ENCODE measurements at places on chromosomes 6 and 20. TPM values are rescaled to one million over a fixed set of nuclear protein-coding genes. Genes with fewer than 3 reads are reported as not detected.

DNA sequence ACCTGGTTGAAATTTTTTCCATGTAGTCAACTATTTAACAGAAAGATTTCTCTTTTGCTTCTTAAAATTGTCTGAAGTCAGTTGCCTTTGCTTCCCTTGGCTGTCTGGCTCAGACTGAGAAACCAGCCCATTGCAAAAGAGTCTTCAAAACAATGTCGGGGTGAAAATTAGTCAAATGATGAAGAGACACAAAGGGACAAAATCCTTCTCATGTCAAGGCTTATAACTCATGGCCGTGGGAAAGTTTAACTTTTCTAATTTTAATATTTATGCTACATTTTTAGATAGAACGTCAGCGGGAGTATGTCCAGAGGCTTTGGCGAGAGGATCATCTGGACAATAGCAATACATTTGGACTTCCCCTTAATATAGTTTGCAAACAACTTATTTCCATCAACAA is 127.2 kb downstream of the CD164 start:
- no peak for DNase-seq

GRCh38 chr20:32252189-32252588 is 25.3 kb upstream of the KIF3B start:
- no peak for DNase-seq

DNA sequence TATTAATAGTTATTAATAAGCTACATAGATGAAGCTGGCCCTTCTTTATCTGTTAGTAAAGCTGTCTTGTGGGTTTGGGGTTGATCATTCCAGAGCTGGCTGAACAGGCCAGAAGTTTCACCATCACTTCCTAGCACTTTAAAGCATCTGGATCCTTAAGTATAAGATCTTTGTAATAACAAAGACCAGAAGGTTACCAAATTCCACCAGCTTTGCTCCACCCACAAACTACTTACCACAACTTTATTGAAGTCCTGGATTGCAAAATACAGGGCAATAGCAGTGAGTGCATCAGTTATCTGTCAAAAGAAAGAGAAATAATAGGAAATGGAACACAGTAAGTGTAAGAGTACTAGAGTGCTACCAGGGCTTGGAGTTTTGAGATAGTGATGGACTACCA is 33.0 kb downstream of the PIGU start:
- DNase-seq = no peak

- no peak for DNase-seq
Measured at GRCh38 chr6:146149770-146150169, 120.9 kb downstream of the GRM1 start.

DNA sequence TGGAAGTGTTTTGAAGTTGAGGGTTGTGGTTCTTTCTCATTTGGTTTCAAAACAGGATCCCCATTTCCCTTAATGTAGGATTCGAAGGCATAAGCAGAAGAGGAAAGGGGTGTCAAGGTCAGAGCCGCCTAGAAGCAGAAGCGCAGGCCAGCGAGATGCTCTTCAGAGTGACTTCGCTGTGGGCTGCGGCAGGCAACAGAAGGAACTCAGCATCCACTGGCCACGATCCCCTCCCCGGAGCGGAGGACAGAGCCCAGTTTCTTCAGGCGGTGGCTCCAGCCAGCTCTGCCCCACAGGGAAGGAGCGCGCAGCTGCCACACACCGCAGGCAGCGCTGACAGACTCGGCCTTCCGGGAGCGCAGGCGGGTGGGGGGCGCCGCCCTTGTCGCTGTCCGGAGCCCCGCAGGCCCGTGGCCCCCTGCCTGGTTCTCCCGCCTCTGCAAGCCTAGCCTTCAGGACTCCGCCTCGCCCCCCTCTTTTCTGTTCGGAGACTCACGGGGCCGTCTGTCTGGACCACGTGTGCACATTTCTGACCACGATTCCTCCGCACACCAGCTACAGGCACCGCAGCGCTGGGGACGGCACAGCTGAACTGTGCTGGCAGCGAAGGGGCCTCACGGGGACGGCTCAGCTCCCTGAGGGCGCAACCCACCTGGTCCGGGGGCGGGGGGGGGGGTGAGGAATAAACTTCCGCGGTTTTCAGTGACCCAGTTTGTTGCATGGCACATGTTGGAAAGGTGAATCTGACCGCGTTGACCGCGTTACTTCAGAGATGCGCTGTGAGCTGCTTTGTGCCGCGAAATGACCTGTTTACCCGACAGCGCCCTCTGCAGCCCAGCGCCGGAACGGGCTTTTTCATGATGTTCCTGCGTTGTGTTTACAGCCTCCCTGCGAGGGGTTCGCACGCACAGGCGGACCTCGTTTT is 26.1 kb downstream of the TTLL2 start:
- DNase-seq = peak; percentile 93

DNA sequence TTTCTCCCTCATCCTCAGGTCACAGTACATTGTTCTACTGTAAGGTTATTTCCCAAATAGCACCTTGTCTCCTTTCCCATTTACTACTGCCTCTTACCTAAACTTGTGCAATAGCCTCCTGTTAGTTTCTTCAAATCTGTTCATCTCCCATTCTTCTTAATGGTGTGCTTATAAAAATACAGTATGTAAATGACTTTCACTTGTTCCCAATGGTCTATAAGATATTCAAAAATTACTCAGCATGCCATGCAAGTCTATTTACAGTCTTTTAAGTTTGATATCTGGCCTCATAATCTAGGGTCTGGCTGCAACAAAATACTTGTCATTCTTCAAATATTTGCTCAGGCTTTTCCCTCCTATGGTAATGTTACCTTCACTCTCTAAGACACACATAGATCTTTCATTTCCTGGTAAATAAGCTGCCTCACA is 31.5 kb upstream of the RHAG start:
- no peak for DNase-seq

DNA sequence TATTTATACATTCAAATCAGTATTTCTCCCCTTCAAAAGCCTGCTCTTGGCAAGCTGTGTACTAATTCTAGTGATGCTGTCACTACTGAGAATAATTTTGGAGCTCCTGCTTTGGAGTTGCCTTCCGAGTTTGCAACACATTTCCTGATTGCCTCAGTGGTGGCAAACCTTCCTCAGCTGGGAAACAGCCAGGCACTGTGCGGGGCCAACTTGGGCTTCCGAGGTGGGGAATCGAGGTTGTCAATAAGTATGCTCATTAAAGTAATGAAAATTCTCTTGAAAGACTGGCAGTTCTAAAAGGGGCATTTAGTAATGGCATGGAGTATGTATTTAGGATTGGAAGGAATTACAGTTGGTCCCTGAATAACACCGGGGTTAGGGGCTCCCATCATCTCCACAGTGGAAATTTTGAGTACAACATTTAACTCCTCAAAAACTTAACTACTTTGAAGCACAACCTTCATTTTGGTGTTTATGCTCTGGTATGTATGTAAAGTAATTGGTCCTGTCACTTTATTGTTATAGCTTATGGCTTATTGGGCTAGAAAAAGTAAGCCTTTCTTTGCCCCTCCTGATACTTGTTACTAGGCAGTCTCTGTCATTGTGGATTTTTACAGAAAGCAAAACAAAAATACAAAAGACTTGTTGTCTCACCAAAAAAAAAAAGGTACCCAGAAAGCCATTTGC is 2.7 kb downstream of the PAQR8 start:
- DNase-seq = no peak

DNA sequence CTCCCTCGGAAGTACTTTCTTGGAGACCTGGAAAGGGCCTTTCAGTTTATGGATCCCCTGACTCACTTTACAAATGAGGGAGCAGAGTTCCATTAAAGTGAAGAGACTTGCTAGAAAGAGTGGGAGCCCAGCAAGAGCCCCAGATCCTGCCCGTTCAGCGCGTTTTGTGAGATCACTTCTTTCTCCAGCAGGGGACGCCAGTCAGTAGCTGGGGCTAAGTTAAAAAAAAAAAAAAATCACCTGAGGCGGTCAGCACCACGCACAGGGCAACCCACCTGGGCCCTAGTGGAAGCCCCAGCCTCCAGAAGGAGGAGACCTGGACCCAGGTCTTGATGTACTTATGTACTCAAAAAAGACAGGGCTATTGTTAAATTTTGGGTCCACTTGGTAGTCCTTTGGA is 274.5 kb upstream of the RNF24 start:
- no peak for DNase-seq

DNA sequence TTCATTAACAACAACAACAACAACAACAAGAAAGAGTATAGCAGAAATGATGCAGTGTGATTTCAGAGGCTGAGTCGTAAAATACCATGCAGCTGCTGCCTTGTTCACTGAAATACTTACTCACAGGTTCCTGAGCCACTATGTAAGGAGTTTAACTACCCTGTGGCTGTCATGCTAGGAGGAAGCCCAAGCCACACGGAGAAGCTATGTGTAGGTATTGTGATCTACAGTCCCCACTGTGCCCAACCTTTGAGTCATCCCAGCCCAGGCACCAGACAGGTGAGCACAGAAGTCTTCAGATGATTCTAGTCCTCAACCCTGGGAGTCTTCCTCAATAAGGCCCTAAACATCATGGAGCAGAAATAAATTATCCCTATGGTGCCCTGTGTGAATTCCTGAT is 14.6 kb upstream of the RALY start:
- no peak for DNase-seq

DNA sequence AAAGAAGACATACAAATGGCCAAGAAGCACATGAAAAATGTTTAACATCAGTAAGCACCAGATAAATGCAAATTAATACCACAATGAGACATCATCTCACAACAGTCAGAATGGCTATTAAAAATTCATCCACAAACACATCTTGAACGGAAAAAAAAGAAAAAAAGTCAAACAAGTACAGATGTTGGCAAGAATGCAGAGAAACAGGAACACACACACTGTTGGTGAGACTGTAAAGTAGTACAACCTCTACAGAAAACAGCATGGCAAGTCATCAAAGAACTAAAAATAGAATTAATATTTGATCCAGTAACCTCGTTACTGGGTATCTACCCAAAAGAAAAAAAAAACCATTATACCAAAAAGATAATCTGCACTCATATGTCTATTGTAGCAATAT is 6.5 kb downstream of the STX7 start:
- no peak for DNase-seq

GRCh38 chr6:64987066-64987465 is 720.0 kb downstream of the EYS start:
- DNase-seq = no peak

DNA sequence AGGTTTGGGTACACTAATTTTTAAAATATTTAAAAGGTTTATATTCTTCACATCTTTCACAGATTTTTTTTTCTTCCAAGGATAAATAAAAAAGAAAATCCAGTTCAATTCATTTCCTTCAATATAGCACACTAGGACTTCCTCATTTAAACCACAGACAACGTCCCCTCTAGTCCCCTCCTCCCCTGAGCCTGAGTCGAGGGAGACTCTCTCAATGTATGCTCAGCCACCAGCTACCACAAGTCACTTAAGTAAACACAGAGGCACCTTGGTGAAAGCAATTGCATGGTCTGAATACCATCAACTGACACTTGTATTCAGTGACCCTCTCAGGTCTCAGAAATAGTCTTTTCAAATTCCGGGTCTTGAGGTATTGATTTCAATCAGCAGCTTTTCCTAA is 88.6 kb downstream of the SIM1 start:
- DNase-seq = no peak

- DNase-seq = no peak
Measured at GRCh38 chr20:51360451-51361201, 181.9 kb downstream of the NFATC2 start.

Gene SLC17A1
- total RNA-seq = 1.0 TPM

Gene ENPP4
- total RNA-seq = 21.1 TPM

Gene MROH8
- 36.6 TPM for total RNA-seq

Gene HCRTR2
- 0.50 TPM for total RNA-seq

Gene SIRPA
- total RNA-seq = 21.0 TPM

Gene FOXQ1
- 1.7 TPM for total RNA-seq
